ENCODE measurements at places on chromosomes 5 and 9. TPM values are rescaled to one million over a fixed set of nuclear protein-coding genes. Genes with fewer than 3 reads are reported as not detected.

Gene GRM6
- total RNA-seq = not detected

Gene HAPLN1
- not detected for total RNA-seq

Gene PTBP3
- total RNA-seq = 94.7 TPM

Gene GNA14
- total RNA-seq = not detected

Gene LECT2
- not detected for total RNA-seq

- no peaks in the 10 kb centered on the region for H3K27me3 ChIP-seq
- peaks cover 9% of the 10 kb centered on the region for H3K36me3 ChIP-seq
- peak overlapping the region; percentile 28 for H3K4me3 ChIP-seq
- DNase-seq = peak; percentile 84
- H3K27ac ChIP-seq = peak overlapping the region; percentile 56
Measured at GRCh38 chr5:143023411-143024096, 253.4 kb downstream of the ARHGAP26 start.

GRCh38 chr9:132800038-132800648 is 77.9 kb downstream of the AK8 start:
- H3K4me1 ChIP-seq = peaks cover 4% of the 10 kb centered on the region
- DNase-seq = peak; percentile 87
- peaks cover 30% of the 10 kb centered on the region for H3K27me3 ChIP-seq
- H3K4me3 ChIP-seq = no peak overlapping the region

GRCh38 chr5:112293587-112293986 is 125.5 kb downstream of the EPB41L4A start:
- no peaks in the 10 kb centered on the region for H3K36me3 ChIP-seq
- no peaks in the 10 kb centered on the region for H3K4me1 ChIP-seq
- H3K27me3 ChIP-seq = peaks cover 2% of the 10 kb centered on the region
- no peak overlapping the region for H3K27ac ChIP-seq

DNA sequence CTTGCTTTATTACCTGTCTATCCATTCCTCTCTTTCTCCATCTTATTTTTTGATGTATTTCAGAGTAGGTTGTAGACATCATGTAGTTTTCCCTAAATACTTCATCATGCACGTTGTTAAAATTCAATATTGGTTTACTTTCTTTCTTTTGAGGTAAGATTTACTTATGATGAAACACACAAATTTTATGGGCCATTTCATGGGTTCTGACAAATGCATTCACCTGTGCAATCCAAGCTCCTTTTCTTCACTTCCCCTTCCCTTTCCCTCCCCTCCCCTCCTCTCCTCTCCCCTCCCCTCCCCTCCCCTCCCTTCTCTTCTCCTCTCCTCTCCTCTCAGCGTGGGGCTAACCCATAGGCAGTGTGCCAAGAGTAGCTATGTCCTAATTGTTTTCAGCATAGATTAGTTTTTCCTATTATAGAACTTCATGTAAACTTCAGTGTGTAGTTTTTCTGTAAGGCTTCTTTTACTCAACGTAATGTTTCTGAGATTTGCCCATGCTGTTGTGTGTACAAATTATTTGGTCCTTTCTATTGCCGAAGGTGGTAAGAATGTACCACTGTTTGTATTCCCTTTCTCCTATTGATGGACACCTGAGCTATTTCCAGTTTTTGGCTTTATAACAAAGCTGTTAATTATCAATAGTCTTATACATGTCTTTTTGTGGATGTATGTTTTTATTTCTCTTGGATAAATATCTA is 92.9 kb upstream of the CLINT1 start:
- H3K36me3 ChIP-seq = no peaks in the 10 kb centered on the region
- no peak overlapping the region for H3K4me3 ChIP-seq
- peaks cover 5% of the 10 kb centered on the region for H3K4me1 ChIP-seq
- no peak for DNase-seq

GRCh38 chr9:111691672-111692329 is 30.4 kb downstream of the GNG10 start:
- DNase-seq = no peak
- H3K4me3 ChIP-seq = no peak overlapping the region
- no peak overlapping the region for H3K27ac ChIP-seq
- H3K27me3 ChIP-seq = no peaks in the 10 kb centered on the region
- H3K4me1 ChIP-seq = peaks cover 5% of the 10 kb centered on the region

- no peak overlapping the region for H3K27ac ChIP-seq
- no peaks in the 10 kb centered on the region for H3K36me3 ChIP-seq
- no peak for DNase-seq
- no peak overlapping the region for H3K4me3 ChIP-seq
Measured at GRCh38 chr5:52943285-52943684, 45.9 kb upstream of the ITGA2 start.

GRCh38 chr5:8561224-8561840 is 692.4 kb downstream of the MTRR start:
- no peaks in the 10 kb centered on the region for H3K4me1 ChIP-seq
- no peaks in the 10 kb centered on the region for H3K27me3 ChIP-seq
- no peak overlapping the region for H3K4me3 ChIP-seq
- no peak for DNase-seq
- H3K27ac ChIP-seq = no peak overlapping the region
- H3K36me3 ChIP-seq = no peaks in the 10 kb centered on the region

DNA sequence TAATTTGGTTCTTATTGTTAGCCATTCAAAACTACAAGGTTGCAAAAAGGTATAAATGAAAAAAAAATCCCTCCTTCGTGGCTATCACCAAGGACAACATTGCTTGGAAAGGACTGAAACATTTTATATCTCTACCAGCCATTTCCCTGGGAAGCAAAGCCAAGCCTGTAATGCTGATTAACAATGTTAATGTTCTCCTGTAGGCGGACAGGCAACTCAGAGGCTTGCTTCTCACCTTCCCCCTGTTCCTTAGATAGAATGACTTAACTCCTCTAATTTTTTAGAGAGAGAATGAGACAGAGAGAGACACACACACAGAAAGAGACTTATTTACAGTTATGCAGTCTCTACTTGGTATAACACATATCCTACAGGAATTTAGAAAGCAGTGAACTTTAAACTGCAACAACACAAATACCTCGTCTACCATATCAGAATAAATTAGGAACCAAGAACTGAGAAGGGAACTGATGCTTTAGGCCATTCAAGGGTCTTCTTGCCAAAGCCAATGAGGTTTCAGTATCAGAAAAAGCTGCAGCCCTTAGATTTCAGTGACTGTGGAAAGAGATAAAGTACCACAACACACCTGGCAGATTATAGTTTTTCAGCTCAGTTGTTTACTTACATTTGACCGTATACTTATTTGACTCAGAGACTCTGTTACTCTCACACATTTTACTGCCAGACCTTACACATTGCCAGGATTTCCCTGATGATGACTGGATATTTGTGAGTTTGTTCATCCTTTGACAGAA is 20.9 kb upstream of the MAN2A1 start:
- no peak overlapping the region for H3K4me3 ChIP-seq
- no peak overlapping the region for H3K27ac ChIP-seq
- H3K27me3 ChIP-seq = peaks cover 15% of the 10 kb centered on the region
- no peaks in the 10 kb centered on the region for H3K4me1 ChIP-seq

GRCh38 chr5:84197538-84197937 is 187.1 kb downstream of the EDIL3 start:
- no peak overlapping the region for H3K4me3 ChIP-seq
- no peak overlapping the region for H3K27ac ChIP-seq
- H3K36me3 ChIP-seq = no peaks in the 10 kb centered on the region
- no peaks in the 10 kb centered on the region for H3K4me1 ChIP-seq

- no peak overlapping the region for H3K27ac ChIP-seq
- no peak overlapping the region for H3K4me3 ChIP-seq
- peaks cover 8% of the 10 kb centered on the region for H3K27me3 ChIP-seq
- no peak for DNase-seq
- no peaks in the 10 kb centered on the region for H3K4me1 ChIP-seq
Measured at GRCh38 chr5:131845828-131846227, 49.0 kb upstream of the FNIP1 start.

- DNase-seq = no peak
- no peaks in the 10 kb centered on the region for H3K4me1 ChIP-seq
- H3K36me3 ChIP-seq = peaks cover 2% of the 10 kb centered on the region
- no peak overlapping the region for H3K4me3 ChIP-seq
- no peak overlapping the region for H3K27ac ChIP-seq
Measured at GRCh38 chr5:30600892-30601291, 592.6 kb upstream of the CDH6 start.

GRCh38 chr5:34501016-34501415 is 155.1 kb upstream of the RAI14 start:
- H3K27ac ChIP-seq = no peak overlapping the region
- H3K36me3 ChIP-seq = no peaks in the 10 kb centered on the region
- peaks cover 8% of the 10 kb centered on the region for H3K4me1 ChIP-seq

GRCh38 chr5:172624996-172625964 is 15.8 kb upstream of the NEURL1B start:
- H3K27me3 ChIP-seq = peaks cover 2% of the 10 kb centered on the region
- no peak overlapping the region for H3K4me3 ChIP-seq
- H3K4me1 ChIP-seq = no peaks in the 10 kb centered on the region
- DNase-seq = no peak
